ENCODE measurements at places on chromosomes 7 and 10.

- no peak for DNase-seq
Measured at GRCh38 chr10:89080660-89081059, 90.1 kb downstream of the FAS start.

- no peak for DNase-seq
Measured at GRCh38 chr10:108003061-108003460, 838.6 kb upstream of the SORCS1 start.

DNA sequence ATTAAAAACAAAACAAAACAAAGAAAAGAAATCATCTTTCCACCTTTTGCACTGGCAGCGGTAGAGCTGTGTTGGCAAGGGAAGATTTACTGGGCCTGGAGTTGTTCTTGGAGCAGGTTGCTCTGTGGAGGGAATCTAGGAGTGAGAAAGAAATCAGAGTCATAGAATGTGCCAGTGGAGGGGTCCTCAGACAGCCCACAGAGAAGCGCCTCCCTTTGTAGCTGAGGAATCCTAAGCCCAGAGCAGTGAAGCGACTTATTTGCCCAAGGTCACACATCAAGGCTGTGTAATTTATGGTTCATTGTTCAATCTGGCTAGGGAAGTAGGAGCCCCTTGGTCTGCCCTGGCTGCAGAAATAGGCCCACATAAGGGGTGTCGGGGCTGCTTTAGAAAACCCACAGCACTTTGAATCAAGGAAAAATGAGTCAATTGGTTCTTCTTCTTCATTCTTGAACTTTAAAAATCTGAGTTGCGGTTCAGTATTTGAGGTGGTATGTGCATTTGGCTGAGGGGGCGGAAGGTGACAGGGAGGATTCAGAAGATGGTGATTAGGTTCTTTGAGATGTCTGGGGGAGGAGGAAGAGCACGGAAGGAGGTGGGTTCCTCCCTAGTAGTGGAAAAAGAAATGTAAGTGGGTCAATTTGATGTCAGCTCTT lies 253.7 kb downstream of the PTEN start:
- no peak for DNase-seq

DNA sequence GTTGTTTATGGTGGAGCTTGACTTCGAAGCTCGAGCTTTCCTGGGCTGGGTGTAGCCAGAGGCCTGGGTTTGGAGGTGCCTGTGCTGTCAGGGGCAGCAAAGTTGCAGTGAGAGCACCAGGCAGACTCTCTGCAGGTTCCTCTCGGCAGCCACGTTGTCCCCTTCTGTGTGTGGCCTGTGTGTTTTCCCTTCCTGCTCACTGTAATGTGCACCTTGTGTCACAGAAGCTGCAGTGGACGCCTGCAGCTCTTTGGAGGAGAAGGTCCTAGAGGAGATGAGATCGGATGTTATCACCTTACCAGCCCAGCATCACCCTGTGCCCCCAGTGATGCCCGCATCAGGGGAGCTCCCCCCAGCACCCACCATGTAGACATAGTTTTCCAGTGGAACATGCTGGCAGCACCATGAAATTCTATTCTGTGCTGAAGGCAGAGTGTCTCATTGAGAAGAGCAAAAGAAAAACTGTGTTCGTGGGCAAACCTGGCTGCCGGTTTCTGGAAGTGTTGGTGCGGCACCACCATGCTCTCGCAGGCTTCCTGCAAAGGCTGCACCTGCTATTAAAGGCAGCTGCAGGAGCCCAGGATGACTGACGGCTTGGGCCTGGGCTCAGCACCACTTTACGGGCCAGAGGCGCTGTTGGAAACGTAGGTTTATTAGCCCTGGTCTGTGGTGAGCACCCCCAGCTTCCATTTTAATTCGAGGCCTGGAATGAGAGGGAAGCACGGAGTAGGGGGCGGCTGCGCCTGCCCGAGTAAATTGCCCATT lies 609.8 kb upstream of the FOXK1 start:
- no peak for DNase-seq

- DNase-seq, result no peak
Measured at GRCh38 chr10:34698248-34698831, 116.8 kb downstream of the PARD3 start.

GRCh38 chr10:21530641-21531040 lies 3.4 kb upstream of the MLLT10 start:
- no peak for DNase-seq
